ENCODE measurements at places on chromosomes 4 and X. TPM values are rescaled to one million over a fixed set of nuclear protein-coding genes. Genes with fewer than 3 reads are reported as not detected.

SLC6A8 gene
- total RNA-seq: 0.65 TPM

KIT gene
- total RNA-seq: 0.79 TPM

TMPRSS11B gene
- not detected for total RNA-seq

CFAP47 gene
- not detected for total RNA-seq

ETDB gene
- not detected for total RNA-seq

EXOC1L gene
- not detected for total RNA-seq

GPR119 gene
- not detected for total RNA-seq

CISD2 gene
- total RNA-seq: 40.7 TPM

MEPE gene
- not detected for total RNA-seq

ZNF81 gene
- total RNA-seq: 9.4 TPM

FAT4 gene
- total RNA-seq: not detected

BGN gene
- not detected for total RNA-seq

DNA sequence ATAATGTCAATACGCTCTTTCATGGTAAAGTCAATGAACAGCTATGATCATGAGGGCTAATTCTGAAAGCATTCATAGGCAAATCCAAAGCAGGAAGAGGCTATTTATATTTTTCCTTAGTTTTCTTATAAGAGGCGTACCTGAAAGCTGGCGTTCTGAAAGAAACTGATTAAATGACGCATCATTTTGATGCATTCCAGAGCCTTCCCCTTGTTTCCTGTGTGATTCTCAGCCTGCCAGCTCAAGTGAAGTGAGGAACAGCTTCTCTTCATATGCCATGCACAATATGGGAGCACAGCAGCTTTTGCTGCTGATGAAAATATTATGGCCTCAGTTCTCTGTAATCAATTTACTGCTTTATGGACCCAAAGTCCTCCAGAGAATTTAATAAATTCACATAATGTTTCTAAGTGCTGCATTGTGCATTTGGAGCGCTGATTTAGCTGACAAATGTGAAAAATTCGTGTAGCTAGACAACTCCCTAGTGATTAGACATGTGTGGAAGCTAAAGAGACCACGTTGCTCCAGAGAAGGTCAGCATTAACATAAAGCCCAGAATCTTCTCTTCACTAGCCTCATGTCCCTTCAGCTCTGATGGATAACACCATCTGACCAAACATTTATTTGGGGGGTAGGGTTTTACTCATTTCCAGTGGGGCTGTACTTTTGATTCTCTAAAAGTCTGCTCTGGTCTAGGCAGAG, 110.8 kb downstream of the GPAT3 start:
- no peak for DNase-seq

DNA sequence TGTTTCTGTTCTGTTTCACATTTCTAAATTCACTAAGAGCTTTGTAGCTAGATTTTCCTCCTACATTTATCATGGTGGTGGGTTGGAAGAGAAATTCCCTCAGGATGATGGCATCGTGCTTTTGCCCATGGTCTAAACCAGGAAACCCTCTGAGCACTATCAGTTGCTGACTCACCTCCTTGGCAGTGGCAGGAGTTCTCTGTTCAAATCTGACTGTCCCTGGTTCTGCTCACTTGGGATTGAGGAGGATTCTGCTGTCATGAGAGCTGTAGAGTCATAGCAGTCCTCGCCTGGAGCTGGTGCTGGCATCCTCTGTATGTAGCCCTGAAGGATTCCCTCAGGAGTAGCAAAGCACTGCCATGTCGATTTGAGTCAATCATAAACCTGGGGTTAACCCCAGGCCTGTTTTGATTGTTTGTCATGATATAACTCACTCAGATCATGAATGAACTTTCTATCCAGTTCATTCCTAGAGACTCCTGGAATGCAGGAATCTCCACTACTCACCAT, 9.4 kb downstream of the TEX13A start:
- DNase-seq: no peak

DNA sequence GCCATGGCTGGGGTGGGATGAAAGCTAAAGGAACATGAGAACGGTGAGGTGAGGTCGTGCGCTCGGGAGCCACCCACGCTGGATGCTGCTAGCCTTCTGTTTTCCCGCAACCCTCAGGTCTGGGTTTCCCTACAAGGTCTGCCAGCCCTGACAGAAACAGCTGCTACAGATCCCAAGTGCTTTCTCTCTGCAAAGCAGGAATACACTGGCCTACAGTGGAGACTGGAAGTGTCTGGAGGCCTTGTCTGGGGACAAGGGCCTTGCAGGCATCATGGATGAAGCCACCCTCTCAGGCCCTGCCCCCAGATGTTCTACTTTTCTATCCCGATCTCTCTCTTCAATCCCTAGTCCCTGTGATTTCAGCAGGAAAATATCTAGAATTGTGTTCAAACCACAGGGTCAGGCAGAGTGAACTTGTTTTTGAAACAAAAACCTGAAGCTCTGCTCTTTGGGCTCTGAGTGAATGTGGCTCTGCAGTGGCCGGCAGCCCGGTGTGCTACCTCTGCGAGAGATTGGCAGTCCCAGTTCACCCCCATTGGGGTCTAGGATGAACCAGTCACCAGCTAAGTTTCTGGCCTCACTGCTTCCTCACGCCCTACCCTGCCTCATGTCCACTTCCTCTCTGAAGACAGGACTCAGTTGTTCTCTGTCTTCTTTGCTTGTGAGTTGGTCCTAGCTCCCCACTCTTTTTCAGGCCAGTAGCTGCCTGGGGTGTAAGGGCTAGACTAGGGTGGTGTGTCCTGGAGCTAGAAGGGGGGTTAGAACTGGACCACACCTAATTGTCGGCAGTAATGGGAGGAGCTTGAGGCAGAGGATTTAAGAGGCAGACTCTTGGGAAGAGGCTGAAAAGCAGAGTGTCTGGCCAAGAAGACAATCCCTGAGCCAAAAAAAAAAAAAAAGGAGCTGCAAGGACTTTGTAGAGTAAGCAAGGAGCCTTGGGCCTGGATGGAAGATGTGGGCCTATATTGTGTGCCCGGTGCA, 89.6 kb downstream of the RTL5 start:
- DNase-seq: no peak

- peak; percentile 42 for DNase-seq
Observed at GRCh38 chr4:15003891-15004738, 1.8 kb downstream of the CPEB2 start.

DNA sequence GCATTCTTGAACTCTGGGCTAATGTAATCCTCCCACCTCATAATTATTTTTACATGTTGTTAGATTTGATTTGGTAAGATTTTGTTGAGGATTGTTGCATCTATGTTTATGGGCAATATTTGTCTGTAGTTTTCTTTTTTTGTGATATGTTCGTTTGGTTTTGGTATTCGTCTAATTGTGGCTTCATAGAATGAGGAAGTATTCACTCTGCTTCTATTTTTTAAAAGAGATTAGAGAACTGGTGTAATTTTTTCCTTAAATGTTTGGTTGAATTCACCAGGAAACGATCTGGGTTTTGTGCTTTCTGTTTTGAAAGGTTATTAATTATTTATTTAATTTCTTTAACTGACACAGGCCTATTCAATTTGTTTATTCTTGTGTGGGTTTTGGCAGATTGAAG, 161.2 kb upstream of the NUDT6 start:
- DNase-seq: no peak

DNA sequence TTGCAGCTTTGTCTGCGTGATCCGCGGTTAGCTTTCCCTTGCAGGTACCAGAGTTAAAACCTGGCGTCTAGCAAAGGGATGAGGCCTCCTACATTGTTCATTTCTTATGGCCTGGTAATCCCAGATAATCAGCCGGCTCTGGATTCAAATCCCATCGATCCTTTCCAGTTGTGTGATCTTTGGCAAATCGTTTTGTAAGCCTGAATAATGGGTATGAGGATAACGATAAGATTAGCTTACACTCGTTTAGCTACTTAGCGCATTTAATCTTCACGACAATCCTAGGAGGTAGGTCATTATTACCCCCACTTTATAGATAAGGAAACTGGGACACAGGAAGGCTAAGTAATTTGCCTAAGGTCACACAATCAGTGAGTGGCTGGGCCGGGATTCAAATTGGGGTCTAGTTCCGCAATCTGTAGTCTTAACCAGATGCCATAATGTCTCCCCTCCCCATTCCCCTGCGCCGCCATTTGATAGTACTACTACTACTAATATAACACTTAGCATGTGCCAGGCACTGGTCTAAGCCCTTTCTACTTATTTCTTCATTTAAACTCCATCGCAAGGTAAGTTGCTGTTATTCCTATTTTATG, 1.7 kb upstream of the UBA1 start:
- no peak for DNase-seq

DNA sequence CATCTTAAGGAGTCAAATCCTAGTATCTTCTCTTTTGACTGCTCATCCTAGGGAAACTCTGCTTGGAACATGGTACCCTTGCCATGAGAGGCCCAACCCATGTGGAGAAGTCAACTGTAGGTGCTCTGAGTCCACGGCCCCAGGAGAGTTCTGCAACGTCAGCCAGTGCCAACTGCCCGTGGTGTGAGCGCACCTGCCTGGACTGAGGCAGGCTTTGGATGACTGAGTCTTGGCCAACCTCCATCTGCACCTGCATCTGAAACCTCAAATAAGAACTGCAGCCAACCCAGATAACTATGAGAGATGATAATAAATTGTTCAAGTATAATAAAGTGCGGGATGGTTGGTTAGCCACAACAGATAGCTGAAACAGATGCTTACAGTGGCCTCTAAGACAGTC, 772.0 kb downstream of the TRIML1 start:
- no peak for DNase-seq

DNA sequence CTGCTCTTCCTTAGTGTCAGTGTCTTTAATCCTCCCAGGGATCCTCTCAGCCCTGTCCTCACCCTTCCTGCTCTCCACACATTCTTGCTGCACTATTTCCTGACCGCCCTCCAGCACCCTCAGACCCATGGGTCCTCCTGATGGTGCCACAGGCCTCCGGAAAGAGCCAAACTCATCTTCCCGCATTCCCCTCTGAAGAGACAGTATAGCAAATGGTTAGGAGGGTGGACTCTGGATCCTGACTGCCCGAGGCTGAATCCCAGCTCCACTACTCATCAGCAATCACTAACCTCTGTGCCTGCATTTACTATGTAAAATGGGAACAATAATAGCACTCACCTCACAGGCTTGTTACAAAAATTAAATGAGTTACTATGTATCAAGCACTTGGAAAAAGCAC, 6.2 kb downstream of the SUV39H1 start:
- DNase-seq: no peak

GRCh38 chrX:154068560-154068959, 29.0 kb downstream of the MECP2 start:
- no peak for DNase-seq

DNA sequence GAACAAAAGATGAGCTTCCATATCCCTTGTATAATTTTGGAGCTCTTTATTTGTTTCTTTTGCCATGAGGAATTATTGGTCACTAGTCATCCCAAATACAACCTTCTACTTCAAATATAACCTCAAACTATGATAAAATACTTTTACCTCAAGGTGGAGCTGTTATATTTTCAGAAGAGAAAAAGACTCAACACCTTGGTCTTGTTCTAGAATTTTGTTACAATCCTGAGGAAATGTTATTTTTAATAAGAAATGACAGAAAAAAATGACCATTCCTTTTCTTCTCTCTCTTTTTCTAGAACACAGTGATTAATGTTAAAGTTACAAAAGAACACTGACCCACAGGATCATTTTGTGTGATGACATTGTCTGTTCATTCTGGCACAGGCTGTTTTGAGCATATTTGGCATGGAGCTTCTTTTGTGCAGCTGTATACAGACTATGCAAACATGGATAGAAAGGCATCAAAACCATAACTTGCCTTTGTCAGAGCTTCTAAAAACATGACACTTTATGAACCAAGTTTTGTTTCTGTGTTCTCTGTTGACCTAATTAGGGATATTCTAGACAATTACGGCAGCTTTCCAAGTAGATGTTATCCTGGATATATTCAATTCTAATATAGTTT, 159.6 kb upstream of the CTSO start:
- DNase-seq: no peak

- DNase-seq: no peak
Observed at GRCh38 chr4:69467797-69468196, 27.9 kb downstream of the UGT2B4 start.

DNA sequence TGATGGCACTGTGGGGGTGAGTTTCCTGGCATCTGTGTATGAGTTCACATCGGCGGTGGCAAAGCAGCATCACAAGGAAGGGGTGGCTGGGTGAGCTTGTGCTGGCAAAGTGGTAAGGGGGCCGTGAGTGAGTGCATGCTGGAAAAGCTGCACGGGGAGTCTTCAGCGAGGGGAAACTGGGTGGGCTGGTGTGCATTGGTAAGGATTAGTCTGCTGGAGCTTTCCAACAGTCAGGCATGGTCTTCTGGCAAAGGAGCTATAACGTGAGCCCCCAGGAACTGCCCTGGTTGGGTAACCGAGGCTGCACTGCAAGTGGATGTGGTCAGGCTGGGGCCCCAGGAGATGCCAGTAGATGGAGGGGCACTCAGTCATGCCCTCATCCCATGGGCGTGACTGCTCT, 30.7 kb downstream of the ADAM29 start:
- DNase-seq: no peak

- DNase-seq: no peak
Observed at GRCh38 chr4:142238589-142238988, 602.2 kb downstream of the IL15 start.

DNA sequence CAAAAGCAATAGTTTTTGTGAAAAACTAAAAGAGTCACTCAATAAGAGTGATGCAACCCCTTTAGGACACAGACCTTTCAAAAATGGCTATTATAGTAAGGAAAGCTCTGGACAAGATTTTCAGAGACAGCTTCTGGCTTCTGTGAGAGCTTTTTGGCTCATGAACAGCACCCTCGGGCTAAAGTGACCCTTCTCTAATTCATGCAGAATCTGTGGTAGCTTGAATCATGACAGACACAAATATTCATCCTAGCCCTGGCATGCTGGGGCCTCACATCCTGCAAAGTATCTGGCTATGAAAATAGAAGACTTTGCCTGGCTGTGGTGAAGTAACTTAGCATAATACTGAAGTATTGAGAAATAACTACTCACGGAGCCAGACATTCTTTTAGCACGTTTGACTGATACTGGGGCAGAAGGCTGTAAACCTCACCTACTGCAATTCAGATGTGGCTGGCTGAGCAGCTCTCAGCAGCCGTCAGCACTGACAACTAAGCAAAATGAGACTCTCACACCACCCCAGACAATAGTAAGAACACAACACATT, 327.3 kb downstream of the MAPK10 start:
- DNase-seq: no peak

DNA sequence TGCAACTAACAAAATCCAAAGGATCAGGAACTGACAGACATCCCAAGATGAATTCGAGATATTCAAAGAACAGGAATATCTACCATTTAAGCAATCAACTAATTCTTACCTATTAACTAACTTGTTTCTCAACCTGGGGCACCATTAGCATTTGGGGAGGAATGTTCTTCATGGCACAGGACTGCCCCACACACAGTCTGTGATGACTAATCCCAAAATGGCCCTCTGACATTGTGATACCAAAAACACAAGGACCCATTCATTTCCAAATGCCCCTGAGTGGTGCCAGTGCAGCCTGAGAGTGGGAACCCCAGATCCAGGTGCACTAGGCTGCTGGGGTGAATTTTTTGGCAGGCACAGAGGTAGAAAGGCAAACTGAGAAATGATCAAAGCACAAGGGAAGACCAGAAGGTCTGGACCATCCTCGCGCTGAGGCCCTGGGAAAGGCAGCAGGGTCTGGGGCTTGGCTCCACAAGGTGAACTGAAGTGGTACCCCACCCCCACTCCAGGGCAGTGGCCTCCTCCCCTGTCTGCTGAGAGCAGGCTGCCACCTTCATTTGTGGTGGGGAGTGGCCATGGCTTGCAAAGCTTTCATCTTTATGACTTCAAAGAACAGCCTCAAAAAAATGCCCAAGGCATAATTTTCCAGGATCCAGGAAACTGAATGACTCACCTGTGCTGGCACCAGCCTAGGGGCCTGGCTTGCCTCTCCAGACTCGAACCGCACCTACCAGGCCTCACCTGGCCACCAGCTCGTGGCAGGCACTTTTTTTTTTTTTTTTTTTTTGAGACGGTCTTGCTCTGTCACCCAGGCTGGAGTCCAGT, 122.4 kb downstream of the BCOR start:
- no peak for DNase-seq

Data from activated CD4-positive, alpha-beta T cell treated with anti-CD3 and anti-CD28 coated beads, Interleukin-2, amount 10 ng/mL, durations not matched to agents 7 days and 5 days (primary cell).